Stimulated activated naive CD4-positive, alpha-beta T cell treated with Interleukin-2 at 50 U/mL for 16 hours (primary cell): ENCODE measurements at places on chromosomes 11 and 22.
A peak's percentile ranks its signal among the peaks of the same experiment; 100 is the strongest.

- no peak for DNase-seq
Measured at GRCh38 chr11:48025293-48025983, 45.1 kb downstream of the PTPRJ start.

DNA sequence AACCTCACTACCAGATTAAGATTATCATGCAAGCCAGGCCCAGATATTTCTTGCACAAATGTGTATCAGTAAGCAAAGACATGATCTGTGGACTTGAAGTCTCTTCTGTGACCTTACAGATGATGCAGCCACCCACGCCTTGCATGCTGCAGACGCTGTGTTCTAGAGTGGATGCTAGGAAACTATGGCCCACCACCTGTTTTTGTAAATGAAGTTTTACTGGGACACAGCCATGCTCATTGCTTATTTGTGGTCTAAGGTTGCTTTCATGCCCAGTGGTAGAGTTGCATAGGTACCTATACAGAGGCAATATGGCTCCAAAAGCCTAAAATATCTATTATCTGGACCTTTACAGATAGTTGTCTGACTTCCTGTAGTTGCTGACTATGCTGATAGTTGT is 47.5 kb upstream of the SORL1-AS1 start:
- no peak for DNase-seq

DNA sequence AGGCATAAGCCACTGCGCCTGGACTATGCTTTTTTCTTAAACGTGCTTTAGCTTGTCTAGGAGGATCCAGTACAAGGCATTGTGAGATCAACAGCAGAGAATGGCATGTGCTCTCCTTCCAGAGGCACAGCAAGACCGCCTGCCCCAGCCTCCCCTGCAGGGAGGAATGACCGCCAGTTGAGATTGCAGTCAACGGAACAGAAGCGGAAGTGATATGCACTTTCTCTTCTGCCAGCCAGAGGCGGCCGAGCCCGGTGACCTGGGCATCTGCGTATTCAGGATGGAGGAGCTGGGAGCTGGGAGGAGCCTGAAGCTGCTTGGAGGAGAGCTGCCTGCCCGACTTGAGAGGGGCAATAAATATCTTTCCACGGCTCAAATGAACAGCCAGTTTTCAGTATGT is 243.0 kb downstream of the CTTN start:
- DNase-seq = no peak

DNA sequence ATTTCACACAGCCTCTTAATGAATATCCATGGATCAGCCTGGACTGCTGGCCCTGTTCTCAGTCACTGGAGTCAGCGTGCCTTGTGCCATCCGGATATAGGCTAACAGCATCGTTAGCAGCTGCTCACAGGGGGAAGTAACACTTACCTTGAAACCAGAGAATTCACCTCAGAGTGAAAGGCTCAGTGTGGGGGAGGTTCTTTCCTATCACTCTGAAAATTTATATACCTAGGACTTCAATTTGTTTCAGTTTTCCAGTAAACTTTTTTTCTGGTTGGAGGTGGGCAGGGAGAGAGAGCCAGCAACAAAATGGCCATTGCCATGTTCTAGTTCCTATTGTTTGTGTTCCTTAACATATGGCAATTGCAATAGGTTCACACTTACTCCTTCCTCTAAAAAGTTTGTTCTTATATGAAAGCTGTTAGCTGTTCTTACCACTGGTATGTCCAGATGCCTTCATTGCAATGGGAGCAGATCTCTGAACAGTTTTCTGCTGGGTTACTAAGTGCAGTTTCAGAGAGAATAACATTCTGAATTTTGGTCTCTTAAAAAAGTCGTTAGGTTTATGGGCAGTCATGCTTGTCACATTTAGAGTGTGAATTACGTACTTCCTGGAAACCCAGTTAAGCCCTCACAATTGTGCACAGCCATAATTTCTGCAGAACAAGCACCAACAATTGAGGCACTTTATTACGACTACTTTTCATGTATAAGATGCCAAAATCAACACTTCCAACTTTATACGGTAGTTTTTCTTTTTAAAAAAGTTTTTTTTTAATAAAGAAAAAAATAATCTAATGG is 247.6 kb downstream of the CADM1 start:
- DNase-seq = no peak

DNA sequence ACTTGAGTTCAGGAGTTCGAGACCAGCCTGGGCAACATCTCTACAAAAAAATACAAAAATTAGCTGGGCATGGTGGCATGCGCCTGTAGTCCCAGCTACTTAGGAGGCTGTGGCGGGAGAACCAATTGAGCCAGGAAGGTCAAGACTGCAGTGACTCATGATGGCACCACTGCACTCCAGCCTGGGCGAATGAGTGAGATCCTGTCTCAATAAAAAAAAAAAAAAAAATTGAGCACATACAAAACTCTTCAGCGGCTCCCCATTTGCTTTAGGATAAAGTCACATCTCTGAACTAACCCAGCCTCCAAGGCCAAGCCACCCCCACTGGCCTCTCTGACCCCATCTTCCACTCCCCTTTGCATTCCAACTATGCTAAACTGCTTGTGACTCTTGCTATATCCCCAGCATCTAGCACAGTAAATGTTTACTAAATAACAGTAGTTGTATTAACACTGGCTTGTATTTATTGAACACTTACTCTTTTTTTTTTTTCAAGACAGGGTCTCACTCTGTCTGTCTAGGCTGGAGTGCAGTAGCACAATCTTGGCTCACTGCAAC is 28.9 kb downstream of the CREB3L1 start:
- DNase-seq = no peak

DNA sequence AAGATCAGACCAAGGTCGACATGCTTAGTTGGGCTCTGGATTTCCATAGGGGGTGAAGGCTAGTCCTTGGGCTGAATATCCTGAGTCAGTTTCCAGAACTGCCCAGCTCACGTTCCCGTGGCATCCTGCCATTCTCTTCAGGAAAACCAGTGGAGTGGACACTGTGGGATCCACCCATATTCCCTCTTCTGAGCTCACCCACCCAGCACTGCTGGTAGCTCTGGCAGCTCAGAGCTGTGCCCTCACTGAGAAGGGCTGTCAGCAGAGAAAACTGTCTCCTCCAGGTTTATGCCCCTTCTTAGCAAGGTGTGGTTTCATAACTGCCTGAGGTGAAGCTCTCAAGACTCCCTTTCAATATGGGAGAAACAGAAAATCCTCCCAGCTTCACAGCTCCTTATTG is 111.7 kb downstream of the GGTLC2 start:
- DNase-seq = no peak

- no peak for DNase-seq
Measured at GRCh38 chr11:16896729-16897469, 117.3 kb downstream of the PLEKHA7 start.

GRCh38 chr11:111836721-111837120 is 34.7 kb downstream of the ALG9 start:
- no peak for DNase-seq

DNA sequence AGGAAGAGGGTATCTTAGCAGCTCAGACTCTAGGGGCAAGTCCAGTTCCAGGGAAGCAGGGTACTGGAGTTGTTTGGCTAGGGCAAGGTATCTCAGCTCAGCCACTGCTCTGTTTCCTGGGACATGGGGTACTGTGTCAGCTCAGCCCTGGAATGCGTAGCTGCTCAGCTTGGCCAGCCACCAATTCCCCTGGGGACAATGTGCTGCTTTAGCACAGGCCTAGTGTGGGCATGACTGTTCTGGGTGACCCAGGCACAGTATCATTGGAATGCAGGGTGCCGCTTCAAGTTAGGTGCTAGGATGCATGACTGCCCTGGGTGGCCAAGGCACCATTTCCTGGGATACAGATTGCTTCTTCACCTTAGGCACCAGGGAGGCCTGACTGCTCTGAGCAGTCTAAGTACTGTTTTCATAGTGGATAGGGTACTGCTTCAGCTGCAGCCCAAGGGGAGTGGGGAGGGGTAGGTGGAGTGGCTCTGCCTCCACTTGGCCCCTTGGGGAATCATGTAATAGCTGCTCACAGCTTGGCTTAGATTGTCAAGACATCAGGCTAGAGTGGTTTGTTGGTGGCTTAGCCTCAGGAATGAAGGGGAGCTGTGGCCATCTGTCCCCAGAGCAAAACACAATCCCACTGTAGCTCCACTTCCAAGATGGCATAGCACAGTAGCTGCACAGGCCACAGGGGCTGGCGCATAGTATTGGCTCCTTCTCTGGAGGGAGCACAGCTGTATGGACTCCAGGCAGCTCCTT is 36.0 kb downstream of the MADD start:
- no peak for DNase-seq

GRCh38 chr11:27904358-27905055 is 203.4 kb downstream of the KIF18A start:
- DNase-seq = no peak

DNA sequence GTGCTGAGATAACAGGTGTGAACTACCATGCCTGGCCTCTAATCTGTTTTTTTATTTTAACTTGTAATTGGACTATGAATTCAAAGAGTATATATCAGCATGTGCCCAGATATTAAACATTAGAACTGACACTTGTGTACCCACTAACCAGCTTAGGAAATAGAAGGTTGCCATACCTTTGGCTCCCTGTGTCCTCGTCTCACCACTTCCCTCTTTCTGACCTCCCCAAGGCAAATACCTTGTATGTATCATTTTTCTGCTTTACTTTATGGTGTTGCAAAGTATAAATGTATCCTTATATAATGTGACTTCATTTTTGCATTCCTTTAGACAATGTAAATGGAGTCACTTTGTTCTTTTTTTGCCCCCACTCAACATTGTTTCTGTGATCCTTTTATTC is 9.1 kb downstream of the PPP6R3 start:
- no peak for DNase-seq

DNA sequence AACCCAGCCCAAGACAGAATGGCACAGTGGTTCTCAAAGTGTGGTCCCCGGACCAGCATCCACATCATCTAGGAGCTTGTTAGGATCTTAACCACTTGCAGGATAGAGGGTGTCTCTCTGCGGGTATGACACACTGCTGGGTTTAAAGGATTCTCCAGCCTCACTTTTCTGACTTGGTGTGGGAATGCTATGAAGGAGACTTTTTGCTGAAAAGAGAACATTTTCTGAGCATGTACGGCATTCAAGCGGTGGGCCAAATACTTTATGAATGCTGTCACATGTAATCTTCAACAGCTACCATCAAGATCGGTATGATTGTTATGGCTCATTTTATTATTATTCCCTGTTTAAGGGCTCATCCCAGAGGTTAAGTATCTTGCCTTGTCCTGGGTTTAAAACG is 1.8 kb upstream of the CD82 start:
- no peak for DNase-seq

DNA sequence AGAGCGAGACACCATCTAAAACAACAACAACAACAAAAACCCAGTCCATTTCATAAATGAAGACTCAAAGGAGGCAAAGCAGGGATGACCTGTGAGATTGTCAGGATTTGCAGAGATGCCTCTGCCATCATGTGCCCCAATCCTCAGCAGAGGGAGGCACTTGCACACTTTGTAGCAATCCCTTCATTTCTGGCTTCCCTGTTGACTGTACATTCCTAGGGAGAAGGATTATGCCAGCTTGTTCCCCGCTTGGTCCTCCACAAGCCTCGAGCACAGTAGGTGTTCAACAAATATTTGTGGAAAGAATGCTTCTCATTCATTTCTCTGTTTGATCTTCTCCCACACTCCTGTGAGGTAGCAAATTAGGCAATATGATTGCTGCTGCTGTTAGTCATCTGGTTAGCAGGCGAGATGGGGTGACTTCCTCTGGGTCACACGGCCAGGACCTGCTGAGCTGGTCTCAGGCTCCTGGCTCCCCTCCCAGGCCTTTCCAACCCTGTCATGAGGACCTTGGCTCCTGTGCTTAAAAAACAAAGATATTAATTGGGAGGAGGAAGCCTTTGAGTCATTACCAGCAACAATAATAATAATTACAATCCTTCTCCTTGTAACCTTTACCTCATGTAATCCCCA is 34.1 kb downstream of the LIF start:
- DNase-seq = no peak

GRCh38 chr22:36177160-36177559 is 16.6 kb upstream of the APOL3 start:
- DNase-seq = no peak

- peak; percentile 58 for DNase-seq
Measured at GRCh38 chr22:30390974-30391691, 3.9 kb upstream of the RNF215 start.

DNA sequence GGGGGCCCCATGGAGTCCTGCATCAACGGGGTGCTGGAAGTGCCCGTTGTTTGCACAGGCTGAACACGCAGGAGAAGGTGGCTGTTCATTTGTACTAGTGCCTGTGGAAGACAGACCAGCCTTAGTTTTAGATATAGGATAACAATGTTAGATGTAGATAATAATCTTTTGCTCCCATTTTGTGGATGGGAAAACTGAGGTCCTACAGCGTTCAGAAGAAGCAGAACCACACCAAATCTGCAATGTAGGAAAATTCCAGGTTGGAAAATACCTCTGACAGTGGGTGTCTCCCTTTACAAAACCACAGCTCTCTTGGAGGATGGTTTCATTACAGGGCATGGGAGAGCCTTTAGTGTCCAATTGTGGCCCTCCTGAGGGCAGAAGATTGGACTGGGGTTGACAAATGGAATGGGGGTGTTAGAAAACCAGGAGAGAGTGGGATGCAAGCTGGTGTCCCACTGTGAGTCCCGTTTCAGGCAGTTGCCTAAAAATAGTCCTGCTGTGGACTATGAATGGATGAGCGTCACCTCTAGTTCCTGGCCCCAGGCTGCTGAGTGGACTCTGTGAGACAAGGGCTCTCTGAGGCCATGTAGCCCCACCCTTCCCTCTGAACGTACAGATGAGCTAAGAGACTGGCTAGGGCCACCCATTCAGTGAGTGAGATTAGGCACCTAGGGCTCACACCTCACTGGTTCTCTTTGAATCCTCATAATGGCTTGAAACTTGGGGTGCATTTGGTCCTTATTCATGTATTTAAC is 508.8 kb downstream of the MN1 start:
- DNase-seq = no peak

GRCh38 chr22:30336752-30337460 is 10.2 kb upstream of the TBC1D10A start:
- DNase-seq = no peak

- DNase-seq = no peak
Measured at GRCh38 chr11:86799680-86800075, 664 bp upstream of the PRSS23 start.

DNA sequence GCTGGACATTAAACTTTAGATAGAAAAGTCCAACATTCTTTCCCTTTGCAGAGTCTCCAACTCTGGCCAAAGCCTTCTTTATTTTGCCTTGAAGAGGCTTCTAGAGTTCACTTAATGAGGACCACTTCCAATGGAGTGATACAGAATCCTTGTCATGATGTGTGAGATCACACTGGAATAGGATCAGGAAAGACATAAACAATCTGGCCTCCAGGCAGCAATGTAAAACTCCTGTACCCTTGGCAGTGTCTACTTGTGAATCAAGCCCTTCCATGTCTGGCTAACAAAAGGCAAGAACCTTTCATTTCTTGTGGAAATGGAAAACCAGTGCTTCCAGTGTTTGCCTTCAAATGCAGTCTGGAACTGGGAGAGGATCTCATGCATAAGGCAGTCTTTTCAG is 56.5 kb upstream of the FIBIN start:
- no peak for DNase-seq

GRCh38 chr11:117191680-117192400 is 7.3 kb upstream of the TAGLN start:
- no peak for DNase-seq

DNA sequence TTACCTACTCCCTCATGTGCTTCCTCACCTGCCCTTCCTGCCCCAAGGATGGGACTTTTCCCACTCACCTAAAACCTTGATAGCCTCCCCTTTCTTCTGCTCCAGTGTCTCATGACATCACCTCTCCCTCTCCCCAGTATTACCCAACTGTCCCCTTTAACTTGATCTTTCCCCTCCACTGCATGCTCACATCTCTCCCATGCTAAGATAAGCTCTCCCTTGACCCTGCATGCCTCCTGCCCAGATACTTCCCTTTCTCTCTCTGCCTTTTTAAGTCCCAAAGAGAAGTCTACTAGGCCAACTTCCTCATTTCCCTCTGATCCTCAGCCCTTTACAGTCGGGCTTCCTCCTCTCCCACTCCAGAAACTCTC is 14.8 kb downstream of the CD3E start:
- no peak for DNase-seq
